ENCODE measurements at places on chromosomes 16 and 17.
A peak's percentile ranks its signal among the peaks of the same experiment; 100 is the strongest.

DNA sequence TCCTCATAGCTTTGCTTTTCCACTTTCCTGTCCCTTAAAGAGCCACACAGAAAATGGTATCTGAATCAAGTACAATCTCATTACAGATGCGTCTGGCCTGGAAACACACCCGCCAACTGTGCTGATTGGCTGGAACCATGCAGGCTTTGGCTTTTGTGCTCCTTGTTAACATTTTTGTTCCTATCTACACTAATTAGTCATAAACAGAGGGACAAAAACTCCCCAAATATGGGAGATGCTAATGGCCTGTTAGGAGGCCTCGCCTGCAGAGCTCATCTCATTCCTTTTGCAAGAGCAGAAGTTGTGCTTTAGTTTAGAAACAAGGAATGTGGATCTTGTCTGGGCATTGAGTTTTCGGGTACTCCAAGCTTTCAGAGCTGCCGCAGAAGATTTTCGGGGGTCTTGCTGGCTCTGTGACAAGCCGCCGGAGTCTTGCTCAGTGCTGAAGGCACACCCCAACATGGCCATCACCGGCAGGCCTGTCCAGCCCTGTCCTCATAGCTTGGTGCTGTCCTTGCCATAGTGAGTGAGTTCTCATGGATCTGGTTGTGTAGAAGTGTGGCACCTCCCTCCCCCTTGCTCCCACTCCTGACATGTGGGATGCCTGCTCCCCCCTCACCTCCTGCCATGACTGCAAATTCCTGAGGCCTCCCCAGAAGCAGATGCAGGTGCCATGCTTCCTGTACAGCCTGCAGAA, 69.8 kb downstream of the METRNL start:
- DNase-seq, result no peak

GRCh38 chr16:27745348-27745747, 195.4 kb downstream of the KATNIP start:
- no peak for DNase-seq

DNA sequence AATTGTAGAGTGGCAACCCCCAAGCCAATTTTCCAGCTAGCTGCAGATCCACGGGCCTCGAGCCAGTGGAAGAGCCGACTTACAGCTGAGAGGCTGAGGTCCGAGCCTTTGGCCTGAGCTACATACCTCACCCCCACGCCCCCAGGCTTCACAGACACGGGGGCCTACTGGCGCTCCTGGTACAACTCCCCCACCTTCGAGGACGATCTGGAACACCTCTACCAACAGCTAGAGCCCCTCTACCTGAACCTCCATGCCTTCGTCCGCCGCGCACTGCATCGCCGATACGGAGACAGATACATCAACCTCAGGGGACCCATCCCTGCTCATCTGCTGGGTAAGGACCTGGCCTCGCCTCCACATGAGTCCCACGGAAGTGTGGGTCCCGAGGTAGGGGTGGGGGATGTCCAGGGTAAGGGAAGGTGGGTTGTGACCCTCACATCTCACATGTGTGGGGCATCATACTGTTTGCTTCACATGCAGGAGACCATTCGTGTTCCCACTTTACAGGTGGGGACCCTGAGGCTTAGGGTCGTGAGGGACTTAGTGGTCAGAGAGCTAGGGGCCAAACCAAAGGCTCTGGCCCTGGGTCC, 3.4 kb downstream of the ACE start:
- no peak for DNase-seq

GRCh38 chr16:4053301-4053845, 62.9 kb downstream of the ADCY9 start:
- no peak for DNase-seq

DNA sequence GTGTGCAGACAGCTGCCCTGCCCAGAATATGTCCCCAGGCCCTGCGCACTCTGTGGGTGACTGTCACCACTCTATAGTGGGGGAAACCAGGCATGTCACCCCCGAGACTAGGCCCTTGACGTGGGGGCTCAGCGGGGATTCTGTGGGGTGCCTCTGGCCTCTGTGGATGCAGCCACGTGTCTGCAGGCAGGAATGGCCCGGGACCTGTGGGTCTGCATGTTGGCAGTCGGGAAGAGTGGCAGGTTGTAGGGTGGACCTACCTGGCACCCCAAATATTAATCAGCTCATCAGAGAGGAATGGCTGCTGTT, 954 bp downstream of the IL32 start:
- no peak for DNase-seq

DNA sequence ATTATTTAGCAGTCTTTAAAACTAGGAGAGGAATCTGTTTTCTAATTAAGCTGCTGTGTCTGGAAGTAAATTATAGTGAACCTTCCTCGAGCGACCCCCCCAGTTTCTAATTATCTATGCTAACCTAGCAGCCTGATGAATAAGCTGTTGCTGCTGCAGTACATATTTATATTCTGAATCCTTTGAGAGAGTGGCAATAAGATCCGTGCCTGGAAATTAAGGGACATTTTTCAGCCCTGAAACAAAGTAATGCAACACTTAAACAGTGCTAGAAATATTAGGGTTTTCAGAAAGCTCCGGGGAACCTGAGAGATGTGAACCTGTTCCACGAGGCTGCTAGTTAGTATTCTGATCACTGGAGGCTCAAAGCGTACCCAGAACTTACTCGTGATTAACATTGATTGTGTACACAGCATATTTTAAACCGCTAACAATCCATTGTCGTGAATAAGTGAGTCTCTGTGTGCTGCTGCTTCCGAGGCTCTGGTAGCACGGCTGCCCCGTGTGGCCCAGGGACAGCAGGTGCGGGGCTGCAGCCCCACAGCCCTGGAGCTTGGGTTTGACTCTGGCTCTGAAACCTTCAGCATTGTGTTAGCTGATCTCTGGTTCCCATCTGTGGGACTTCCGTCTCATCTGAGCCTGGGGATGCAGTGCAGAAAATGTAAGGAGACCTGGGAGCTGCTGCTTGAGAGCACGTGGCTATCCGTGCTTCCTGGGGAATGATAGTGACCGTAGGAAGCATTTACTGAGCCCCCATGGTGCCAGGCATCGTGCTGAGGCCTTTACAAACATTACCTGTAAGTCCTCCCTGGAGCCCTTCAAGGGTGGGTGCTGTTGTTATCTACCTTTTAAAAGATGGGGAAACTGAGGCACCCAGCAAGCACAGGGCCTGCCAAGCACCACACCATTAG, 190.9 kb upstream of the CHMP6 start:
- no peak for DNase-seq

DNA sequence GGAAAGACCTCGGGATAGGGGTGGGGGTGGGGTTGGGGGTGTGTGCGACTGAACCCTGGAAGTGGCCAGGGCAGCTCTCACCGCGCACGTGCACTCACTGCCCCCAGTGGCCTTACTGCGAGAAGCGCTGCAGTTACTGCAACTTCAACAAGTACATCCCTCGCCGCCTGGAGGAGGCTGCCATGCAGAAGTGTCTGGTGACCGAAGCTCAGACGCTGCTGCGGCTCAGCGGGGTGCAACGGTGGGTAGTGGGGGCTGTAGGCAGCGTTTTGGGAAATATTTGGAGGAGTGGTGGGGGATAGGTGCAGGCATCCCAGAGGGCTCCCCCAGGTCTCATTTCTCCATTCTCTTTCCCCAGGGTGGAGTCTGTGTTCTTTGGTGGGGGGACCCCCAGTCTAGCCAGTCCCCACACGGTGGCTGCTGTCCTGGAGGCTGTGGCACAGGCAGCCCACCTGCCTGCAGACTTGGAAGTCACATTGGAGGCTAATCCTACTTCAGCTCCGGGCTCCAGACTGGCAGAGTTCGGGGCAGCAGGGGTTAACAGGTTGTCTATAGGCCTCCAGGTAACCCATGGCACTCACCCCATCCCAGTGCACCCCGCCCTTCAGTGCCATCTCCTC, 972 bp downstream of the RSAD1 start:
- DNase-seq, result peak; percentile 80

DNA sequence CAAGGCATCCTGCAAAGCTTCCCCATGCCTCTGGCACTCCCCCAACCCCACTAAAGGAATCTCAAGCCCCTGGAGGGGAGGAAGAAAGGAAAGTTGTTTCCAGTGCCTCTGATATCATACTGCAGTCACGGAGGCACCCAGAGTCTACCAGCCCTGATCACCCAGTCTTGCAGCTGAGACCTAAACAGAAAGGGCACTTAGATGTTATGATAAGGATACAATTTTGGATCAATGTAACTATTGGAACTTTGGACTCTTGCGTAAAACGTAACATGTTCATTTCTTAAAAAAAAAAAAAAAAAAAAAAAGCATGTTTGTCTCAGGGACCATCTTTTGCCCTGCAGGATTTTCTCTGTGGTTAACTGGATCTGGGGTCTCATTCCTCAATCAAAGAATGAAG, 52.4 kb upstream of the COX10 start:
- DNase-seq, result no peak

DNA sequence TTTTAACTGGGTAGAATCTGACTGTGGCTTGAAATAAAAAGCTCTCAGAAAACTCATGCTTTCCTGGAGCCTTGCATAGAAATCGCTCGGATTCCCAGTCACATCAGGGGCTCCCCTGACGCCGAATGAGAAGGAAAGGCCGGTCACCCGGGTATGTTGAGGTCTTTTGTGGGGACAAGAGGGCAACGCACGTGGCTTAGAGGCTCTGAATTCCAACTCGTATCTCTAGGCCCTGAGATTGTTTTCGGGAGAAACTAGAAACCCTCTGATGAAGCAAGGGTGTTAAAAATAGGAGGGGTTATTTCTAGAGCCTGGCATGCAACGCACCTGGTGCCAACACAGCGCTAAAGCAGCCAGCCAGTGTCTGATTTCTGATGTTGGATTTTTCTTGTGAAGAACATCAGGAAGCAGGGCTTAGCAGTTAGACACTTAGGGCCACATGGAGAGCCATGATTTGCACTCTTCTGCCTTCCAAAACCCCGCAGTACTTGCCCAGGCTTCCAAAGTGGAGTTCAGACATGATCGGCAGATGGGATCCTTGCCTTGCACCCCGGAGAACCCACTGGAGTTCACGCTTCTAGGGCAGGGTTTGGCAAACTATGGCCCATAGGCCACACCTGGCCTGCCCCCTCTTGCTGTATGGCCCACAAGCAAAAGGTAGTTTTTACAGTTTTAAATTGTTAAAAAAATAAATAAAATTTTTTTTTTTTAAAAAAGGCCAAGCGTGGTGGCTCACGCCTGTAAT, 12.6 kb downstream of the CACNG1 start:
- DNase-seq, result no peak

GRCh38 chr17:35889818-35890773, 9.9 kb upstream of the CCL5 start:
- no peak for DNase-seq

DNA sequence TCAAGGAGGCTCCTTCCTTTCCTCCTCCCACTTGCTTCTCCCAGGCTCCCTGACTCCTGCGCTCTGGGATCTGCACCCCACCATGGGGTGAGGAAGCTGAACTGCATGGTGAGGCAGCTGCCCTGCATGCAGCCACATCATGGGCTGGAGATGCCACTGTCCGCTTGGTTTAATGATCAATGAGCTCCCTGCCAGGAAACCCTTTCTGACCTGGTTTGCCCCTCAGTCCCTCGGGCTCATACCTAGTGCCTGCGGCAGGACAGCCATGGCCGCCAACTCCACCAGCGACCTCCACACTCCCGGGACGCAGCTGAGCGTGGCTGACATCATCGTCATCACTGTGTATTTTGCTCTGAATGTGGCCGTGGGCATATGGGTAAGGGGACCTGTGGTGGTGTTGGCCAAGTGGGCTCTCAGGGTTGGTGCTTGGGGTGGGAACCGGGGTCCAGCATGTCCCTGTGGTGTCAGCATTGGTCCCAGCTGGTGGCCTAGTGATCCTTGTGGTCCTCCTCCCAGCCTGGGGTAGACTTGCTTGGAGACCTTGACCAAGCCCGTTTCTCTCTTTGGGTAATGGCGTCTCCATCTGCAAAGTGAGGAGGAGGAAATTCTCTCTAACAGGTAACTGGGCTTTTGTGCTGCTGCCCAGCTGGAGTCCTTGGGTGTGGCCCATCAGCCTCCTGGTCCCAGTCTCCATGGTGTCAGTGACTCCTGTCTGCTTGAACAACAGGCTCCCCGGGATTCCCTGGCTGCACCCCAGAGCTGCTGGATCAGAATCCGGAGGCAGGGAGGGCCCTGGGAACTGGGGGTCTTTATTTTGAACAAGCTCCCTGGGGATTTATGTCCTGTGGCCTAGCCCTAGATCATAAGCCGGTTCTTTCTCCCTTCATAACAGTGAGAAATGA, at the start of gene SLC5A10:
TSS of gene SLC5A10 (plus strand) at position 225 of the 902 bp plus-strand sequence. CDS start at position 266, 41 bp downstream.
- no peak for DNase-seq

DNA sequence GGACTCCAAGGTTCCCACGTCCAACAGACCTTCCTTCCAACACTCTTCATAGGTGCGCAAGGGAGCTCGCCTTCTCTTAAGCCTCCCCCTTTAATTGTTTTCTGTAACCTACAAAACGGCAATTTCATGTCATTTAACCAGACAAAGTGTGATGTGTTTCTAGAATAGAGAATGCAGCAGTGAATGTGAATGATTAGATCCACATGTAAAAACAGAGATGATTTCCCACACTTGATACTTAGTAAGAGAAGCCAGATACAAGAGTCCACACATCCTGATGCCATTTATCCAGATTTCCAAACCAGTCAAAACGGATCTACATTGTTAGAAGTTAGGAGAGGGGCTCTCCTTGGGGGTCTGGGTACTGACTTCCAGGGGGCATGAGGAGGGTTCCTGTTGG, 89.3 kb downstream of the IRF8 start:
- DNase-seq, result no peak

- DNase-seq, result no peak
Observed at GRCh38 chr17:39598047-39598481, 9.7 kb downstream of the NEUROD2 start.

DNA sequence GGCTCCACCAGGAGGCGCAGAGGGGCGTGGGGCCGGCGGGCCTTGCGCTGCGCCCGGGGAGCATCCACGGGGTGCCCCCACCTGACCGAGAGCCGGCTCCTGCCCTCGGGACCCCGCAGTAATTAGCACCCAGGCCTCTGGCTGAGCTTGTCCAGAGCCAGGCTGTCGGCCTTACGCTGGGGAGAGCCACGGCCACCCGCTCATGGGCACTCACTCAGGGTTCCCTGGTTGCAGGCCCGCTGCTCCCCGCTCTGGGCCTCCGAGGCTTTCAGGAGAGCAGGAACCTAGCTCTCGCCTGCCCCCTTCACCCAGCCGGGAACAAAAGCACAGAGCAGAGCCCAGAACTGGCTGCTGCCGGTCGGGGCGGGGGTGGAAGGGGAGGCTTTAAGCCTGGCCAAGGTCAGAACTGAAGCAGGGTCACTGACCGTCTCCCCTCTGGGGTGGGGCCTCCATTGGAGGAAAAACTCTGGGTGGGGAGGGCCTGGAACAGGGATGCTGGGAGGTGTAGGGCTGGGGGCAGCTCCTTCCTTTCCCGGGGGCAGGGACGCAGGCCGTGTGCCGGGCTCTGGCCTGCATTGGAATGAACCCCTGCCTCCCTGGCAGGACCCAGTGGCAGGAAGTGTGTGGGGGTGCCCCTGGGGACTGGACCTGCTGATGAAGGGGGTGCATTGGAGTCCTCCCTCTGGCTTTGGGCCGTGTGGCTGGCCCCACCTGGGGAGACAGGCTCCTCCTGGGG, 12.3 kb downstream of the GLIS2 start:
- peak; percentile 79 for DNase-seq

GRCh38 chr17:58305626-58306025, 23.0 kb downstream of the TSPOAP1 start:
- no peak for DNase-seq

GRCh38 chr16:29926711-29927052, 656 bp upstream of the KCTD13 start:
- DNase-seq, result peak; percentile 22

All from nephron progenitor cell (in vitro differentiated cells).